ENCODE measurements at places on chromosomes 4 and X.

GRCh38 chr4:165386328-165386727 lies 7.5 kb downstream of the CPE start:
- DNase-seq = no peak

GRCh38 chr4:171962110-171962509 lies 148.9 kb downstream of the GALNTL6 start:
- DNase-seq = no peak

DNA sequence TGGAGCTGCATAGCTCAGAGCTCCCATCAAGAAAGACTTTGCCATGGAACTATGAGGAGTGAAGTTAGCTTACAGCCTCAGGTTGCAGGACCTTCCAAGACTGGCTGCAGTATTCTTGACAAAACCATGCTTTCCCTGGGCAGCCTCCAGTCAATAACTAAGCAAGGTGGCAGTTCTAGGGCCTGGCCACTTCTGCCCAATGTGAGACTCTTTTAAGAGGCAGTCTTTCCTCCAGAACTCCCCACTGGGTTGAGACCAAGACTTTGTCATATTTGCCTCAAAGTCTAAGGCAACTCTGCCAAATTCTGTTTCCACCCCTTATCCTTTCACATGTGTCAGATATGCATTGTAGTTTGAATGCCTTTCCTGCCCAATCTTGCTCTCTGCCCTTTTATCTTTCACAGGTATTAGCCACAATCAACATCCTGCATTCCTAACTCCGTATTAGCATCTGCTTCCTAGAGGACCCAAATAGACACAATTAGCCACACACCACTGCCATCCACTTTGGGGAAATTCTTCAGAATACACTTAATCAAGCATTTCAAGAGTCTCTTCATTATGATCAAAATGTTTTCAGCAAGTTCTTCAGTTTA lies 17.7 kb upstream of the SLC25A43 start:
- DNase-seq = no peak

GRCh38 chrX:2521092-2521926 lies 20.5 kb upstream of the DHRSX start:
- peak; percentile 48 for DNase-seq

DNA sequence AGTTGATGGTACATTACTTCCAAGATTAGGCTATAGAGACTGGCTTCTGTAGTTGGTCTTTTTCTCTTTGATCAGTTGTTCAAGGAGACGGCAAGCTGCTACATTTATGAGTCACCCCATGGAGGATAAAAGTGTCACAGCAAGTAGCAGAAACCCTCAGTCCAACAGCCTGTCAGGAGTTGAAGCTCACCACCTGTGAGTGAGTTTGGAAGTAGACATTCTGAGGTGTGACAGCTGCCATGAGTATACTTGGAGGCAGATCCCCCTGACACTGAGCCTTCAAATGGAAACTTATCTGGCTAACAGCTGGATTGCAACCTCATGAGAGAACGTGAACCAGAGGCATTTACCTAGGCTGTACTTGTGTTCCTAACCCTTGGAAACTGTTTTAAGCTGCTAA lies 68.0 kb downstream of the CCNG2 start:
- DNase-seq = no peak

- DNase-seq = no peak
Measured at GRCh38 chr4:29805916-29806480, 914.2 kb upstream of the PCDH7 start.

Measured in hematopoietic multipotent progenitor cell treated with erythropoietin and hydrocortisone succinate and interleukin-3 and kit ligand, for 4 days (in vitro differentiated cells).